ENCODE measurements at places on chromosomes 5 and 9.

DNA sequence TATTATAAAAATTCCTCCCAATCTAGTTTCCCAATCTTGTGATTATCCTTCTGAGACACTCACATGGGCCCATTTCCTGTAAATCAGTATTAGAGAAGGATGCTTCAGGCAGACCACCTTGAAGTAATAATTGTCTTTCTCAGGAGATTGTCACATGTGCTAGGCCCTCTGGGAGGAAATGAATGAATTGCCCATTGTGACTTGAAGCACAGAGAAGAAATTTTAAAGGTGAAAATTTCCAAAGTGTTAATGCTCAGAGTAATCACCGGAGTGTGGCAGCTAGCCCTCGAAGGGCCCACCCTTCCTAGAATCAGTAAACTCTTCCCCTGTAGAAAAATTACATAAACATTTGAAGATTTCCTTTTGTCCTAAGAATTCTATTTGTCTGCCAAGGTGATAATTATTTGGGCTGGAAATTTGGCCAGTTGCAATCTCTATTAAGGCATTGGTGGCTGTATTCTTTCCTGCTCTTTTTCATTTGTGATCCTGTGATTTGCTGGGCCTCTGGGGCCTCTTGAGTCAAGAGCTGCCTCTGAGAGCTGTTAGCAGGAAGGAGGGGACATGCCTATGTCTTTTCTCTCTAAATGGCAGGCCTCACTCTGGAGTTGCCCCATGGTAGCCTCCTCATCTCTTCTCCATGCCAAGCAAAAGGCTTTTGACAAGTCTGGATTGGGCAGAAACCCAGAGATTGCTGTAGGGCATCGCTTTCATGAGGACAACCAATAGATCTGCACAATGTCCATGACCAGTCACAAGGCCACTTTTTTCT, 371.5 kb upstream of the ACTBL2 start:
- no peak for DNase-seq

DNA sequence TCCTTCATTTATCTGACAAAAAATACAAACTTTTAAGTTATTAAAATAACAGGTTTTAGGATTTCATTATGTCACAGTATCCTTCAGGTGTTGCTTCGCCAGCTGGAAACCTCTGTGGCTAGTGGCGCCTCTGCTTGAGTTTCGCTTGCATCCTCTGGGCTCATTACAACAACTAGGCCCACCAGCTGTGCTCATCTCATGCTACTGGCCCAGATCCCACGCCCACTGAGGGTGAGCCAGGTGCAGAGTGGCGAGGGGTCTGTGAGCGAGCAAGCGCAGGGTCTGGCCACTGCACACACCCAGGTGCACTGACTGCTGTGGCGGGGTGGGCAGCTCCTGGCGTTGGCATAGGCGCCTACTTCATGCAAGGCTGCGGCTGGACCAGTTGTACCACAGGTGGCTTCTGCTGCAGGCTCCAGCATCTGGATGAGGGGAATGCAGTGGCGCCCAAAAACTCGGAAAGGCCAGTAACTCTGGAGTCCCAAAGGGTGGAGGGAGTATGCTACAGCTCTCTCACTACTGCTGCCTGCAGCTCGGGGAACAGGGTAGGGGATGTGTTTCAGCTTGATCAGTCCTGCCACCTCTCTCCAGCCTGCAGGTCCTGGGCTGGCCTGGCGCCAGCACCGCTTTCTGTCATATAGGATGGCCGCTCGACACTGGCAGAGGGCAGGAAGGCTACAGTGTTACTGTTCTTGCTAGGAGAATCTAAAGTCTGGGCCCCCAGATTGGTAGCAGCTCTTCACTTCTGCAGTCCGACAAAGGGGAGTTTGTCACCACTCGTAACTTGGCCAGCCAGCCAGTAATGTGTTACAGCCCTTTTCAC, 452.1 kb downstream of the TUSC1 start:
- no peak for DNase-seq

DNA sequence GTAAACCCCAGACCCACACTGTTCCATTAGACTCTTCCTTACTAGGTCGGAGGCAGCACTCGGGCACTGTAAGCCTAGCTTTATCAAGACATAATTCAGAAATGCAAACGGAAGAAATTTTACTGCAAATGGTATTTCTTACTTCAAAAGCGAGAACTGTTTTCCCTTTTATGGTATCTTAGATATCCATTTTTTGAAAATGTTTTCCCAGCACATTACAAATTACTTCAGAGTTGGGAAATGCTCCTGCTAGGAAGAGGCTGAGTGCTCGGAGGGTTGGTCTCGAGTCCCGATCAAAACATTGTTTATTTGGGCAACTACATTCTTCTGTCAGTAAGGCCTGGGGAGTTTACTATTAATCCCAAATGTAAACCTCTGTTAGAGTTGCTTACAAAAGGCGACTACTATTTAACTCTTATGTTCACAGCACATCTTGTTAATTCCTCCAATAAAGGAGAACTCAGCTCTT, 332.9 kb downstream of the CWC27 start:
- no peak for DNase-seq

- no peak for DNase-seq
These were observed 47.7 kb downstream of the RXRA start for GRCh38 chr9:134373953-134374300.

- no peak for DNase-seq
These were observed 617.9 kb upstream of the CTNND2 start for GRCh38 chr5:12522116-12522515.

All from NCI-H510A treated with DMSO at 0.1 percent for 48 hours (cell line).